Small intestine (tissue), 16 donors: ENCODE measurements at places on chromosomes 3 and 15.
A peak's percentile ranks its signal among the peaks of the same experiment; 100 is the strongest.

DNA sequence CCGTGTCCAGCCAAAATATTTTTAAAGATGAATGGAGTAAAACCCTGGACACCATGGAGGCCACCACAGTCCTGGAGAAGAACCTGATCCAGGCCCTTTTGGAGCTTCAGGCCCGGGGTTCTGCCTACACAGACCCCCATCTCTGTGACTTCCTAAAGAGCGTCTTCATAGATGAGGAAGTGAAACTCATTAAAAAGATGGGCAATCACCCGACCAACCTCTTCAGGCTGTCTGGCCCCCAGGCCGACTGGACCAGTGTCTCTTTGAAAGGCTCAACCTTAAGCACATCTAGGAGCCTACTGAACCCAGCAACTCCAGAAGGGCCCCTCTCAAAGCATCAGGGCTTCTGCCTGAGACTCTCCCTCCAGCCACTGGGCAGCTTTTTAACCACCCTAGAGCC, 107.9 kb upstream of the FAM174B start:
- DNase-seq, result no peak

DNA sequence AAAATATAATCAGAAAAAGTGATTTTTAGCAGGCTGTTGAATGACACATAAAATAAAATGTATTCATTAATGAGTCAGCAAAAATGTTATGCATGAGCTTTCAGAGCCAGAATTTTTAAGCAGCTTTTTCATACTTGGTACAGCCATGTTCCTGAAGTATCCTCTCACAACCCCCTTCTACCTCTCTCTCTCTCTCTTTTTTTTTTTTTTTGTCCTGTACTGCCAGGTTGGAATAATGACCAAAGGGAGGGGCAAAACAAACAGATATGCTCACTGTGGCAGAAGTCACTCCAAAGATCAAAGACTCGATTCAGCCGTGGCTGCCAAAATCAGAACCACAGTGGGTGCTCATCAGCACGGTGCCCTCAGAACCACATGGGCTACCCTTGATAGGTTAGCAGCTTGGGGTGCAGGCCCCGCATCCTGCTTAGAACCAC, 383.0 kb downstream of the ZBTB20 start:
- peak; percentile 79 for DNase-seq

DNA sequence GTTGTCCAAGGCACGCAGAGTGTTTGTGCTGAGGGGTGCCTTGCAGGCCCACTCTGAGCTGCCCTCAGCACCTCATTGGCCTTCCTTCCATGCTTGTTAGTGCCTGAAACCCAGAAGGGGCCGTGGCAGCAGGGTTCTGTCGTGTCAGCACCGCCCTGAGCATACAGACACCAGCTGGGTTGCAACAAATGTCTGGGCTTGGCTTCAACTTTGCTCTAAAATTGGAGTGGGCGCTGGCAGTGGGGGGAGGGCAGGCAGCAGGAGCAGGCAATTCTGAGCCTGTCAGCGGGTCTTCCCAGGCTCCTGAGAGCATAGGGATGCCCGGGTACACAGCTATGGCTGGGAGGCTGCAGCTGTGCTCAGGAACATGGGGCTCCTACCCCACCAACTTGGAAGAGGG, 464.3 kb downstream of the EPHA3 start:
- no peak for DNase-seq

- DNase-seq, result no peak
Observed at GRCh38 chr3:4812591-4812990, 166.6 kb upstream of the BHLHE40 start.
